ENCODE measurements at places on chromosomes 4 and X. TPM values are rescaled to one million over a fixed set of nuclear protein-coding genes. Genes with fewer than 3 reads are reported as not detected.

NWD2 gene
- total RNA-seq: not detected

MTM1 gene
- 10.8 TPM for total RNA-seq

AKAP4 gene
- not detected for total RNA-seq

PGAM4 gene
- not detected for total RNA-seq

PAGE5 gene
- not detected for total RNA-seq

CFAP299 gene
- not detected for total RNA-seq

CCDC149 gene
- not detected for total RNA-seq

ZCCHC18 gene
- 3.1 TPM for total RNA-seq

TMEM35A gene
- not detected for total RNA-seq

JADE3 gene
- total RNA-seq: 0.43 TPM

STOX2 gene
- not detected for total RNA-seq

MGARP gene
- 0.21 TPM for total RNA-seq

HAUS3 gene
- total RNA-seq: 30.0 TPM

TEX13B gene
- not detected for total RNA-seq

TLR2 gene
- 1.2 TPM for total RNA-seq

NPY2R gene
- not detected for total RNA-seq

NDST4 gene
- not detected for total RNA-seq

TLR8 gene
- total RNA-seq: not detected

GPR143 gene
- total RNA-seq: not detected

ITIH6 gene
- not detected for total RNA-seq

FMR1NB gene
- total RNA-seq: not detected

TXK gene
- total RNA-seq: 26.1 TPM

ERAS gene
- total RNA-seq: not detected

Data from natural killer cell treated with Interleukin-12 subunit alpha and Interleukin-12 subunit beta and Interleukin-15 and Interleukin-18, amount 100 ng/mL, for 72 hours (primary cell).